KBM-7 (cell line): ENCODE measurements at places on chromosomes 11 and 22.

DNA sequence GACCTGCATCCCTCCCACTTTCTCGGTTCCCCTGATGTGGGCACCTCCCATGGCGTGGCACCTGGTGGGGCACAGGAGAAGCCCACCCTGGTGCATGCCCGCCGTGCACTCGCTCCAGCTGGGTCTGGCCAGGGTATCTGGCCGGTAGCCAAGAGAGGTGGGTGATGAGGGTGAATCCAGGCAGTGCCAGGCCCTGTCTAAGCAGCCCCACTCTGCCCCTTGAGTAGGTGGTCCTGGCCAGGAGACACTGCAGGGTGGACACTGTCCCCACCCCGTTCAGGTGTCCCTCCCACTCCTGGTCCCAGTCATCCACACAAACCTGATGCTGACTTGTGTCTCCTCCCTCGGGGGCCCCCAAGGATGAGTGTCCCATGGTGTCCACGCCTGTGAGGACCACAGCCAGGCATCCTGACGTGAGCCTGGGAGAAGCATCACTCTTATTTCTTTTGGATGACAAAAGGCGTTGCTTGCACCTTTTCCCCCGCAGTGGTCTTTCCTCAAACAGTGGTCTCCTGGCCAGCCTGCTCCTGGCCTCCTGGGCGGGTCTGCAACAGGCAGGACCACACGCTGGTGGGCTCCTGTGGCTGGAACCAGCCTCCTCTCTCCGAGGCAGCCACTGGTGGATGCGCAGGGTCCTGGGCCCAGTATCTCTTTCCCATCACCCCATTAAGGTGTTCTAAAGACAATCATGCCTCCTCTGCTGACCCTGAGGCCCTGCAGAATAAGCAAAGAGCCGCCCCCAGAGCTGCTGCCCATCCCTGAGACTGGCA lies 922.3 kb downstream of the BRD1 start:
- DNase-seq = no peak

DNA sequence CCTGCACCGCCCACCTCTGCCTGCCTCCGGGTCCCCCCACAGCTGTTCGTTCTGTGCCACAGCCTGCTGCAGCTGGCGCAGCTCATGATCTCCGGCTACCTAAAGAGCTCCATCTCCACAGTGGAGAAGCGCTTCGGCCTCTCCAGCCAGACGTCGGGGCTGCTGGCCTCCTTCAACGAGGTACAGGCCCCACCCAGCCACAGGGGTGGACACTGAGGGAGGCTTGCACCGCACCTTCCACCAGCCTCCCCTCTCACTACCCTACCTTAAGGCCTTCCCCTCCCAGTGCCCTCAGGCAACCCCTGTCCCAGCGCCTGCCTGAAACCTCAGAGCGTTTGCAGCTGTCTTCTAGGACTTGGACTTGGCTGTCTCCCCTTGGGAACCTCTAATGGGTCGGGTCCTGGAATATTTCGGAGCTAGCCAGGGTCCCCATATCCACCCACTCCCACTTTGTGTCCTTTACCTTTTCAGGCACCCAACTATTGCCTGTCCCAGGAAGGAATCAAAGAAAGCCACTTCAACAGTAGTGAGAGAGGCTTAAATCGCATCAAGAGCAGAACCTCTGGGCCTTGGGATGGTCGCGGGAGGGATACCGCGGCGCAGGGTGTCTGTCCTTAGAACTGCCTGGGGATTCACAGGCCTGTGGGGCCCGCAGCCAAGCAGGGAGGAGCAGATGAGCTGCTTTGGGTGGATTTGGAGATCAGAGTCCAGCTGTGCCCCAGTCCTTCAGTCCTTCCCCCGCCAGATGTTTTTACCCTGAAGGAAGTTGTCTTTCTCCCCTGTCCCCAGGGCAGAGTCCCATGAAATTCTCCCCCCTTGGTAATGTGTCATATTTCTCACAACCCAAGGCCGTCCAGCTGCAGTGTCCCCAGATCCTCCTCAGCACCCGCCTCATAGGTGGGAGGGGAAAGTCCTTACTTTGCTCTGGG lies 13.3 kb downstream of the SLCO2B1 start:
- DNase-seq = no peak

DNA sequence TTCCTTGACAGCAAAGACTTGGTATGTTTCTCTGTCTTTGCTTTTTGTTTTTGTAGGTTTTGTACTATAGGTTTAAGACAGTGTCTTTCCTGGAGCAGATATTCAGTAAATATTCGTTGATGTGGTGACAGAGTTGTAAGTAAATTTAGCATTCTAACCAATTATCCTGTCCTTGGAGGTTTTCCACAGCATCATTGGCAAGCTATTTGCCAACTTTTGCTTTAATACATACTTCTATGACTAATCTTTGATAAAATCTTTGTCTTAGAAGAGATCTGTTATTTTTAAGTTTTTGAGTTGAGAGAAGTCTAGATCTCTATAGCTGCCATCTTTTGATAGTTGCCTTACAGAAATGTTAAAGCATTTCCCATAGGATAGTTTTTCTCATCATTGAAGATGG lies 3.8 kb downstream of the USP47 start:
- no peak for DNase-seq

DNA sequence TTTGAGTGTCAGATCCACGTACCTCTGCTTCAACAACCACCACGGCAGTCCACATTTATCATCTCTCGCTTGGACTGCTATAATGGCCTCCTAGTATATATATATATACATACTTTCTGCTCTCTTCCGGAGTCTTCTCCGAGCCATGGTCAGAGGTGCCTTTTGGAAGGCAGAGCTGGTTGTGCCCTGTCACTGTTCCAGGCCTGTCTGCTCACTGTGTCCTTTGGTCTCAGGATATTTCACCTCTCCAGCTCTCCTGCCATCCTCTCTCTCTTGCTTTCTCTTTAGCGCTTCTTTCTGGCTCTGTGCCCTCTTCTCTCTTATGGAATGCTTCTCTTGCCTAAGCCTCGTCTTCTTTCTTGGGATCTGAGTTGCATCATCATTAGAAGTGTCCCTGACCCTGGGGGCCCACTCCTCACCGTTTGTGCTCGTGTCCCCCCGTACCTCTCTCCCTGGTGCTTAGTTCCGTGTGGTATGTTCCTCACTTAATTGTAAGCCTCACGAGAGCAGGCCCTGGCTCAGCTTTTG lies 86.1 kb upstream of the RASSF10 start:
- no peak for DNase-seq

DNA sequence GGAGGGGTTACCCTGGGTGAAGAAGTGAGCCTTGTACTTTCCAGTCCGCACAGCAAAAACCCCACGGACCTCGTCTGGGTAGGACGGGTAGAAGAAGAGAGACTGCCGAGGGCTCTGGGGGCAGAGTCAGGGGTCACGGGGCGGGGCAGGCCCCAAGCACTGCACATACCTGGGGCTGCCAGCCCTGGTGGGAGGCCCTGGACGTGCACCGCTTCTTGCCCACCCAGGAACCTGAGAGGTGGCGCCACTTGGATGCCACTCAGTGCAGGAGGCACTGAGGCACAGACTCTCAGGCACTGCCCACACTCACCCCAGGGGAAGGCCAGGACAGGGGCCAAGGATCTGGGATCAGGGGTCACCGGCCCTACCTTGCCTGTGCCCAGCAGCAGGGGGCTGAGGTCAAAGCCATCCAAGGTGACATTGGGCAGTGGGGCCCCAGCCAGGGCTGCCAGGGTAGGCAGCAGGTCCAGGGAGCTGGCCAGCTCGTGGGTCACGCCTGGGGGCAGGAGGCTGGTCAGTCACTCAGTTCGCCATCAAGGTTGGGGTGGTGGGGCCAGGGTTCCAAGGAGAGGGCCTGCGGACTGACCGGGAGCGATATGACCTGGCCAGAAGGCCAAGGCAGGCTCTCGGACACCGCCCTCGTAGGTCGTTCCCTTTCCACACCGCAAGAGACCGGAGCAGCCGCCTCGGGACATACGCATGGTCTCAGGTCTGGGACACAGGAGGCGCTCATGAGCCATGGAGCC lies 2.2 kb downstream of the ARSA start:
- no peak for DNase-seq

- no peak for DNase-seq
Observed at GRCh38 chr11:97703851-97704250, 1314.0 kb downstream of the JRKL start.
